DMS 273 treated with DMSO at 0.1 percent for 48 hours (cell line): ENCODE measurements at places on chromosomes 13 and 19.
A peak's percentile ranks its signal among the peaks of the same experiment; 100 is the strongest.

GRCh38 chr13:27203854-27204253 lies 32.2 kb upstream of the USP12 start:
- DNase-seq, result no peak

GRCh38 chr19:33458171-33458633 lies 63.4 kb downstream of the PEPD start:
- no peak for DNase-seq

- DNase-seq, result no peak
Observed at GRCh38 chr13:50244713-50245574, 229.7 kb downstream of the KCNRG start.

DNA sequence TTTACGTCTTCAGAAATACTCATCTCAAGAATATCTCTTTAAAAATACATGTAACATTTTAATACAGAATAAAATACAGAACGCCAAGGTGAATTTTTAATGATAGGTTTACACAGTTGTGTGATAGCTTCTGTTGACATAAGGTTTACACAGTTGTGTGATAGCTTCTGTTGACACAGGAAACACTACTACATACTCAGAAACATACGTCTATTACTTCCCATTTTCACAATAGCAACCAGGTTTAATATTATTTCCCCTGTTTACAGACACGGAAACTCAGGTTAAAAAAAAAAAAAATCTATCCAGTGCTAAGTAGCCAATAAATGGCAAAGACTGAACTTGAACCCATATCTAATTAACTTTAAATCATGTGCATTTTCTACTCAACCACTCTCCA lies 571.2 kb downstream of the LIG4 start:
- DNase-seq, result no peak

DNA sequence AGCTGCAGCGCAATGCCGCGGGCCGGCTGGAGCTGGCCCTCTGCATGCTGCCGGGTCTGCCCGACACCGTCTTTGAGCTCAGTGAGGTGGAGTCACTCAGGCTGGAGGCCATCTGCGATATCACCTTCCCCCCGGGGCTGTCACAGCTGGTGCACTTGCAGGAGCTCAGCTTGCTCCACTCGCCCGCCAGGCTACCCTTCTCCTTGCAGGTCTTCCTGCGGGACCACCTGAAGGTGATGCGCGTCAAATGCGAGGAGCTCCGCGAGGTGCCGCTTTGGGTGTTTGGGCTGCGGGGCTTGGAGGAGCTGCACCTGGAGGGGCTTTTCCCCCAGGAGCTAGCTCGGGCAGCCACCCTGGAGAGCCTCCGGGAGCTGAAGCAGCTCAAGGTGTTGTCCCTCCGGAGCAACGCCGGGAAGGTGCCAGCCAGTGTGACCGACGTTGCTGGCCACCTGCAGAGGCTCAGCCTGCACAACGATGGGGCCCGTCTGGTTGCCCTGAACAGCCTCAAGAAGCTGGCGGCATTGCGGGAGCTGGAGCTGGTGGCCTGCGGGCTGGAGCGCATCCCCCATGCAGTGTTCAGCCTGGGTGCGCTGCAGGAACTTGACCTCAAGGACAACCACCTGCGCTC lies 3.8 kb upstream of the MAP2K7 start:
- no peak for DNase-seq

DNA sequence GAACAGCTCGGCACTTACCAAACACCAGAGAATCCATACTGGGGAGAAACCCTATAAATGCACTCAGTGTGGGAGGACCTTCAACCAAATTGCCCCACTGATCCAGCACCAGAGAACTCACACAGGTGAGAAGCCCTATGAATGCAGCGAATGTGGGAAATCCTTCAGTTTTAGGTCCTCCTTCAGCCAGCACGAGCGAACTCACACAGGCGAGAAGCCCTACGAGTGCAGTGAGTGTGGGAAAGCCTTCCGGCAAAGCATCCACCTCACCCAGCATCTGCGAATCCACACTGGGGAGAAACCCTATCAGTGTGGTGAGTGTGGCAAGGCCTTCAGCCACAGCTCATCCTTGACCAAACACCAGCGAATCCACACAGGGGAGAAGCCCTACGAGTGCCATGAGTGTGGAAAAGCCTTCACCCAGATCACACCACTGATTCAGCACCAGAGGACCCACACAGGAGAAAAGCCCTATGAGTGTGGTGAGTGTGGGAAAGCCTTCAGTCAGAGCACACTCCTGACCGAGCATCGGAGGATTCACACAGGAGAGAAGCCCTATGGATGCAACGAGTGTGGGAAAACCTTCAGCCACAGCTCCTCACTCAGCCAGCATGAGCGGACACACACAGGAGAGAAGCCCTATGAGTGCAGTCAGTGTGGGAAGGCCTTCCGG lies 8.3 kb downstream of the ZNF135 start:
- DNase-seq, result no peak

- no peak for DNase-seq
Observed at GRCh38 chr13:96730676-96731075, 263.6 kb downstream of the OXGR1 start.

- peak; percentile 12 for DNase-seq
Observed at GRCh38 chr13:41312176-41312500, 1.1 kb downstream of the NAA16 start.

DNA sequence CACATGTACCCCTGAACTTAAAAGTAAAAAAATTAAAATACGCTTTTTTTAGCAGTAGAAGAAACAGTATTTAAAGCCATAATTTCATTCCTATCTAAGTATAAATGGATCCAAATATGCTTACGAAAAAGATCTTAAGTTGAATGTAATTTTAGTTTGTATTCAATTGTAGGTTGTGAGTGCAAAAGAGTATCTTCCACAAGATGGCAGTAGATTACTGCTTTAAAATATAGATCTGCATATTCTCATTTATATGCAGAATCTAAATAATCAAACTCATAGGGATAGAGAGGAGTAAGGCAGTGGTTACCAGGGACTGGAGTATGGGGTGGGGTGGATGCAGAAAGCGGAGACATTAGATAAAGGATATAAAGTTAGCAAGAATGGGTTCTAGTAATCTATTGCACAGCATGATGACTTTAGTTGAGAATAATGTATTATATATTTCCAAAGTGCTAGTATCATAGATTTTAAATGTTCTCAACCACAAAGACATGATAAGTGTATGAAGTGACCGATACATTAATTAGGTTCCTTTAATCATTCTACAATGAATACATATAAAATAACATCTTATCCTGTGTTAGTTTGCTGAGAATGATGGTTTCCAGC lies 14.2 kb downstream of the OR7A17 start:
- no peak for DNase-seq

- DNase-seq, result no peak
Observed at GRCh38 chr13:113849981-113850721, 13.7 kb downstream of the GAS6 start.

DNA sequence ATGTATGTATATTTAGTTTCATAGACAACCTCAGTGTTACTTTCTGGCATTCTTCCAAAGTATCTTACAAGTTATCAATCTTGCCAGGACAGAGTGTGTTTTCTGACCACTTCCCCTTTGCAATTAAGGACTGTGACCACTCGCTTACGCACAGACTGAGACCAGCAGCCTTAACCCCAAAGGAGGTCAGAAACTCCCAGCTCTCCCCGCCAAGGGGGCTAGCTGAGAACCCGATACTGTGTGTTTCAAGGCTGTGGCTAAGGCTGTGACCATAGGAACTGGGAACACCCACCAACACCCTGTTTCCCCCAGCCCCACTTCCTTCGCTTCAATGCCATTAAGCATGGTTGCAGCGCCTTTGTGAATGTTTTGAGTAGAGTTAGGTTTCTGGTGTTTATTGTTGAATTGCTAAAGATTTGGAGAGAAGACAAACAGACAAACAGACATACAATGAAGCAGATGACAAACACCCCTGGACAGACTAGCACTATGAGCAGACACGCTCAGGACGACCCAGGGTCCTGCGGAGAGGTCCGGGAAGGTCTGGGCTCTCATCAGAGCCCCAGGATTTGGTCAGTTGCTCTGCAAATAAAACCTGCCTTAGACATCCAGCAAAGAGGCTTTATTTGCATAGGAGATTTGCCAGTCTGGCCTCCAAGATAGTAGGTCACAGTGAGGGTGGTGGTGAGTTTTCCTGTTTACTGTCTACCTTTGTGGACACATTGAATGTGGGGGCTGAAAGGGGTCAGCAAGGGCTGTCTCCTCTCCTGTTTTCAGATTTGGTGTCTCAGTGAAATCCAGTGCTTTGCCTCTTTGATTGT lies 25.0 kb upstream of the TNFSF11 start:
- DNase-seq, result no peak

GRCh38 chr13:46297361-46297811 lies 85.7 kb downstream of the LRRC63 start:
- no peak for DNase-seq

GRCh38 chr13:43648733-43649132 lies 138.0 kb downstream of the ENOX1 start:
- DNase-seq, result no peak

- DNase-seq, result no peak
Observed at GRCh38 chr19:49339301-49340068, 4.3 kb downstream of the CD37 start.

DNA sequence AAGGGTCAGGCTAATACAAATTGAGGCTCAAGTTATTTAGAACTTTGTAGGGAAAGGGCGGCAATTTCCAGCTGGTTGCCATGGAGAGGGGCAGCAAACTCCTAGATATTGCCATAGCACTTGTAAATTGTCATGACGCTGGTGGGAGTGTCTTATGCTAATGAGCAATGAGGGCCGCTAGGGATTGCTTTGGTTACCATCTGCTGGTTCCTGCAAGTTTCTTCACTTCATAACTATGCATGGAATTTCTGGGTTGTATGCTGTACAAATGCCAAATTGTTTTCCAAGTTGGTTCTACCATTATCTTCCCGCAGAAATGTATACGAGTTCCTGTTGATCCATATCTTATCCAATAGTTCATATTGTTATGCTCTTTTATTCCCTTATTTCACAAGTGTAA lies 1339.4 kb downstream of the EFNB2 start:
- peak; percentile 69 for DNase-seq

DNA sequence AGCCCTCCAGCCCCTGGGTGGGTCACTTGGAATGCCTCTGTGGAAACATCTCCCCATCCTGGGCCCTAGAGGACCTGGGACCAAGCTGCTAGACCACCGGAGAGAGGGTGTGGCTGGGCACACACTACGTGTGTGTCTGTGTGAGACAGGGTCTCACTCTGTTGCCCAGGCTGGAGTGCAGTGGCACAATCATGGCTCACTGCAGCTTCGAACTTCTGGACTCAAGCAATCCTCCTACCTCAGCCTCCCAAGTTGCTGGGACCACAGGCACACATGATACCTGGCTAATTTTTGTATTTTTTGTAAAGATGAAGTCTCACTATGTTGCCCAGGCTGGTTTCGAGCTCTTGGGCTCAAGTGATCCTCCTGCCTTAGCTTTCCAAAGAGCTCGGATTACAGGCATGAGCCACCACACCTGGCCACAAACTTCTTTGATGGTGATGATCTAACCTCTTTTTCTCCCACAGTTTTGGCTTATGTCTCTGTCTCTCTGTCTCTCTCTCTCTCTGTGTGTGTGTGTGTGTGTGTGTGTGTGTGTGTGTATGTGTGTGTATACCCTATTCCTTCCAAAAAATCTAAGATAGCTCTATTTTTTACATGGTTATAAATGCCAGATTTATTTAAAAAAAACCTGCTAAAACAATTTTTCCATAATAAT lies 32.1 kb upstream of the SLC7A9 start:
- DNase-seq, result no peak

GRCh38 chr13:20118268-20119140 lies 42.3 kb downstream of the GJA3 start:
- no peak for DNase-seq

GRCh38 chr13:33017323-33017929 lies 1.2 kb downstream of the KL start:
- DNase-seq, result no peak

DNA sequence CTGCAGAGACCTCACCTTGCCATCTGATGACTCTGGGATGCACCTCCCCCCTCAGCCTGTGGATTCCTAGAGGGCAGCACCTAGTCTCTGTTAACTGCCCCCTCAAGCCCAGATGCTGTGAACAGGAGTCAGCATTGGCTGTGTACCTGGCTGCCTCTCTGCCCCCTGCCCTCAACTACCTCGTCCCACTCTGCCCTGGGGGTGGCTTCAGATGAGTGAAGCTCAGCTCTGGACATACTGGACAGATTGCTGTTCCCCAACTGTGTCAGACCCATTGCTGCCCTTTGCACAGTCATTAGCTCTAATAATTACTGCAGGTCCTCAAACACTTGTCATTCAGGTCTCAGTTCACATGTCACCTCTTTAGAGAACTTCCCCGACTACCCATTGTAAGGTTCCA lies 182.1 kb upstream of the TSHZ3 start:
- DNase-seq, result no peak

DNA sequence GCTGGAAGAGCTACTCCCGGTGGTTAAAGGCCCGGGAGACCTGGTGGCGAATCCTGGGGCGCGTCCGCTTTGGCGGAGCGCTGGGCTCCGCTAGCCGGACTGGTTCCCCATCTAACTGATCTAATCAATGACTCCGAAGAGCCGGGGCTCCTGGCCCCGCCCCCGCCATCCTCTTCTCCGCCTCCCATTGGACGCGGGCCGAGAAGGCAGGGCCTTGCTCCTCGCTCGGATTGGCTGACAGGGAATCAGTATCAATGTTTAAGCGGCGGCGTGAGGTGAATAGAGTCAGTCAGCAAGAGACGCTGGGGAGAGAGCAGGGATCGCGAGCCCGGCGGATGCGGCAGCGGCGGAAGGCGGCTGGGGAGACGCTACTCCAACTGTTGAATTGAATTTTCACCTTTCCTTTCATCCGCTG lies 1.7 kb upstream of the PCDH17 start:
- peak; percentile 65 for DNase-seq

GRCh38 chr13:51797664-51798488 lies 6.1 kb downstream of the DHRS12 start:
- peak; percentile 49 for DNase-seq

DNA sequence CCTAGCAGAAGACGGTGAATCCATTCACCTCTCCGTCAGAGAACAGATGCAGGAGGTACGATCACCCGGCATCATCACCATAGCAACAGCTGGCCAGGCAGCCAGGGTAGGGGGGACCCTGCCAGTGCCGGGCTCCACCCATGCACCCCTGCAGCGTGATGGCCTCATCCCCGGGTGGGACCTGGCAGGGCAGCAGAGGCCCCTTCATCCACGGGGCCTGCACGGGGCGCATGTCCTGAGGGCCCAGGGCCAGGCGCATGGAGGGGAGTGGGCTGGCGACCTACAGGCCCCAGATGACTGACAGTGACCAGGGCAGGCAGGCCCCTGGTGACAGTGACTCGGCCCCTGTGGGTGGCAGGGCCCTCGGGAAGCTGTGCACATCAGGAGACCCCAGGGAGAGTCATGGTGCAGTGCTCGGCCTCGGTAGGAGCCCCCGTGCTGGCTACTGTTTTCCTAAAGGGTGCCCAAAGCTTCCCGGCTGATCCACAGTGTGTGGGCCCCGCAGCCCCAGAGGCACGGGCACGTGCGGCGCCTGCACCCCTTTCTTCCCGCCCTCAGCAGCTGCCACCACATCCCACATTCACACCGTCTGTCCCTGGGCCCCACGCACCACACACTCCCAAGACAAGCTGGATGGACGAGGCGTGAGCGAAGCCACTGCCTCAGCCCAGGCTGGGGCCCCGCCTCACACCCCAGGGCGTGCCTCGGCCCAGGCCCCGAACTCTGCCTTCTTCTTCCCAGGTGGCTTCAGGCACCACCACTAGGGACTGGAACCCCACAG lies 4.8 kb downstream of the RNF126 start:
- no peak for DNase-seq

GRCh38 chr13:111122056-111122455 lies 6.9 kb downstream of the ARHGEF7 start:
- DNase-seq, result no peak

GRCh38 chr19:34317311-34317927 lies 47.6 kb upstream of the GPI start:
- no peak for DNase-seq
